ENCODE measurements at places on chromosomes 2 and 18. TPM values are rescaled to one million over a fixed set of nuclear protein-coding genes. Genes with fewer than 3 reads are reported as not detected.

Gene ABCA12
- under 0.01 TPM for total RNA-seq

Gene MDH1B
- 0.37 TPM for total RNA-seq

Gene LANCL1
- total RNA-seq, result 38.5 TPM

Gene GKN1
- not detected for total RNA-seq

Gene PLA2R1
- 7.7 TPM for total RNA-seq

Gene CFAP65
- 0.20 TPM for total RNA-seq

Gene CEP76
- total RNA-seq, result 9.8 TPM

Gene PRSS56
- total RNA-seq, result not detected

Gene LYPD6B
- total RNA-seq, result not detected

Gene VIT
- 8.8 TPM for total RNA-seq

Gene TMEM163
- not detected for total RNA-seq

Gene GRHL1
- 1.1 TPM for total RNA-seq

Gene VPS54
- total RNA-seq, result 14.0 TPM

Gene NETO1
- not detected for total RNA-seq

Gene SOCS6
- 50.6 TPM for total RNA-seq

Gene HOXD4
- 2.0 TPM for total RNA-seq

Gene MPHOSPH10
- total RNA-seq, result 16.4 TPM

Gene ST8SIA5
- under 0.01 TPM for total RNA-seq

Gene C1GALT1C1L
- total RNA-seq, result 0.78 TPM

Gene KCTD1
- total RNA-seq, result 11.7 TPM

Gene POTEJ
- total RNA-seq, result not detected

Gene CCT4
- total RNA-seq, result 163 TPM

Gene NXPH2
- not detected for total RNA-seq

Gene CPLX4
- total RNA-seq, result not detected

Gene TMEM247
- total RNA-seq, result not detected

Gene RAPH1
- total RNA-seq, result 28.2 TPM

Gene SERPINB3
- not detected for total RNA-seq

Gene RAB17
- total RNA-seq, result not detected

Gene WNT6
- total RNA-seq, result not detected

Gene SLC9A4
- not detected for total RNA-seq

Gene RIT2
- total RNA-seq, result not detected

Gene PLB1
- total RNA-seq, result 0.39 TPM

Gene CHRND
- not detected for total RNA-seq

Gene NLRC4
- not detected for total RNA-seq

Gene GKN2
- not detected for total RNA-seq

All from subcutaneous preadipocyte (primary cell).